ENCODE measurements at places on chromosomes 4 and X.

- DNase-seq: no peak
Measured at GRCh38 chrX:68079961-68080360, 353.3 kb downstream of the OPHN1 start.

- no peak for DNase-seq
Measured at GRCh38 chr4:2771264-2771663, 15.1 kb upstream of the TNIP2 start.

DNA sequence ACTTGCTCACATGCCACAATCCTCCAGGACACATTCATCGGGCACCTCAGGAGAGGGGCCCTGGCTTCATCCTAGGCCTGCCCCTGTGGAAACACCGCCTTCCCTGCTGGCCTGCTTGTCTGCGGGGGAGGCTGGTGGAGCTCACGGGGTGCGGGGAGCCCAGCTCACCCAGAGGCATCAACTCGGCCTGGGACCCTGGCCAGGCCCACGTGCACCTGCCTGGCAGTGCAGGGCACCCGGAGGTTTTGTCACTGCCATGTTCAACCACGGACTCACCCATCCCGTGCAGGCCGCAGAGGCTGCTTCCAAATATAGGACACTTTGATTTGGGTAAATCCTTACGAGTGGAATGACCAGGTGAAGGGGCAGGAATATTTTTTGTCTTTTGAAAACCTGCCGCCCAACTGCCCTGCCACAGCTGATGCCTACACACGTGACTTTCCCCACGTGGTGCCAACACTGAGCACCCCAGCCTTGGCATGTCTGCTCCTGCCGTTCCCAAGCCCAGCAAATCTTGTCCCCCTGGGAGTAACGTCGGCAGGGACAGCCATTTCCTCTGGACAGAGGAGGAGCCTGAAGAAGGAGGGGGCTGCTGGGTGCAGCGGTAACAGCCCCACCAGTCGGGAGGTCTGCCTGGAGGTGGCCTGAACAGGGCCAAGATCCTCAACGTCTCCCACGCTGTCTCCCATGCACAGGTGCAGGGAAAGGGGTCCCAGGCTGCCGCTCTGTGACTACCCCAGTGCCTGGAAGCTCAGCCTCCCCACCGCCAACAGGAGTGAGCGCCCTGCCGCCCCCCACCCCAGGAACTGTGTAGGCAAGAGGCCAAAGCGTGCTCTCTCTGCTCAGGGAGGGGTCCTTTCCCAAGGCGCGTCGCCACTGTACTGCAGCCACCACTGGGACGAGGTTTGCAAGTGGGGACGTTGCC, 8.5 kb downstream of the MXD4 start:
- no peak for DNase-seq

DNA sequence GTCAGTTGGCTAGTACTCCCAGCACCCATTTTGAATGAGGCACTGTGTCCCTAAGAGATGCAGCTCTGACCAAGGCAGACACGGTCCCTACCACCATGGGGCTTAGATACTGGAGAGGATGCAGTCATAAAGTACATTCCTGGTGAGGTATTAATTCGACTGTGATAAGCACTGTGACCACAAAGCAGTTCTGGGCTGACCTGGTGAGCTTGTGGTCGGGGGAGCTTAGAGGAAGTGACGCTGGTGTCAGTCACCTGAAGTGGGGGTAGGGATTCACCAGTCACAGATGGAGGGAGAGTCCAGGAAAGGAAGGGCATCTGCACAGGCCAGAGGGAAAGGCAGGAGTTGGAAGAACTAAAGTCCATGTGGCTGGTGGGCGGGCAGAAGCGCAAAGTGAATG, 15.8 kb upstream of the CLTRN start:
- no peak for DNase-seq

DNA sequence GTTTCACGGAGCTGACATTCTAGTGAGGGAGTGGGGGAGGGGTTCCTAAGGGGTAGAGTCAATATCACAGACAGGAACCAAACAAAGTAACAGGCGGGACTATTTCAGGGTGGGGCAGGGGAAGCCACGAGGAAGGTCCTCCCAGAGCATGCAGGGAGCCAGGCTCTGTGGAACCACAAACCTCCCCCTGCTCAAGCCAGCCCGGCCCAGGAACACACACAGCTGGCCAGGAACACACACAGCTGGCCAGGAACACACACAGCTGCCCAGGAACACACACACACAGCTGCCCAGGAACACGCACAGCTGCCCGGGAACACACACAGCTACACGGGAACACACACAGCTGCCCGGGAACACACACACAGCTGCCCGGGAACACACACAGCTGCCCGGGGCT, 24.8 kb downstream of the EVC2 start:
- no peak for DNase-seq

- no peak for DNase-seq
Measured at GRCh38 chr4:94575652-94576051, 123.9 kb downstream of the PDLIM5 start.

GRCh38 chrX:42602566-42602965, 175.4 kb downstream of the PPP1R2C start:
- DNase-seq: no peak

DNA sequence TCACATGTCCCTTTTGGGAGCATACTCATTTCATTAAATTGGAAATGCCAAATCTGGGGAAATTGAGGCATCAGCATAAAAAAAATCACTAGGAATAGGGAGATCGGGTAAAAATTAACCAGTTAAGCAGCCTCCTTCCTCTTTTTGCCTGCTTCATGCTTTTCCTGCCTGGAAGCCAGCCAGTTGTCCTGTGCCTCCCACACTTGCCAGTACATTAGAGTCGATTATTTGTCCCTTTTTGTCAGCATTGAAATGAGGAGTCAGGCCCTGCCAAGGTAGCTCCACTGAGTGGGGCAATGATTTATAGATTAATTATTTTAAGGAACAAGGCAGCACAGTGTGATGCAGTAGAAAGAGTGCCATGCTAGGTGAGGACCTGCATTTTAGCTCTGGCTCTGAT, 55.3 kb downstream of the SH2D1A start:
- DNase-seq: no peak

GRCh38 chr4:154989511-154989910, 208.4 kb downstream of the RBM46 start:
- DNase-seq: no peak

- no peak for DNase-seq
Measured at GRCh38 chr4:111838406-111838930, 306.8 kb upstream of the FAM241A start.

DNA sequence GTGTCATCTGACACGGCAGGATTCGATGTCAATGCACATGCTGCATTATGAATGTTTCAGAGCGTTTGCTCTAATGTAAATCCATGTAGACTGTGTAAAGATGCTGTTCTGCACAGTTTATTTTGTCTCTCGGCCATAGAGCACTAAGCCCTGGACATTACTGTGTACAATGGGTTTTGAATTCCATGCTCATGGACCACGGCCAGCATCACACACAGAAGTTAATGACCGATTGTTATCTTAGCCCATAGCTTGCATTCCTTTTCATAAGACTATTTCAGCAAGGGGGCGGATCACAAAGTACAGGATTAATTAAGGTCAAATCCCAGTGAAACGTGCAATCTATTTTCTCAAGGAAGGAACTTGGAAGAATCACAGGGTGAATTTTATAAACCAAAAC, 286.1 kb upstream of the TENM3 start:
- no peak for DNase-seq
